Right ventricle myocardium inferior (tissue), 1 donor: ENCODE measurements at places on chromosomes 7 and 10.
A peak's percentile ranks its signal among the peaks of the same experiment; 100 is the strongest.

DNA sequence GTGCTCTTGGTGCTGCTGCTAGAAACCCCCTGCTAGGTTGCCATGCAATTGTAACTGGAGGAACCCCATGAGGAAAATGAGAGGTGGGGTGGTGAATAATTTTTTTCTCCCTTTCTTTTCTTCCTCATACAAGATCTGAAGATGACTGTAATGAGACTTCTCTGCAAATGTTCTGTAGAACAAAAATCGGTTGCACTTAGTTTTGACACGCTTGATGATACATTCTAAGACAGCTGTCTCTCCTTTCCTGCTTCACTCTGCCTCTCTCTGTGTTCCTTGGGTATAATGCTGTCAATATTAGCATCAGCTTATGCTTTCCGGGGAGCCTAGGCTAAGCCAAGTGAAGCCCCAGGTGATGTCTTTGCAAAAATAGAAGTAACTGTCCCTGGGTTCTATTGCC, 721.5 kb downstream of the POM121L12 start:
- DNase-seq: no peak

- no peak for DNase-seq
These were observed 13.7 kb downstream of the TLL2 start for GRCh38 chr10:96500050-96500449.

GRCh38 chr10:119006451-119007210, 22.9 kb upstream of the NANOS1 start:
- no peak for DNase-seq

DNA sequence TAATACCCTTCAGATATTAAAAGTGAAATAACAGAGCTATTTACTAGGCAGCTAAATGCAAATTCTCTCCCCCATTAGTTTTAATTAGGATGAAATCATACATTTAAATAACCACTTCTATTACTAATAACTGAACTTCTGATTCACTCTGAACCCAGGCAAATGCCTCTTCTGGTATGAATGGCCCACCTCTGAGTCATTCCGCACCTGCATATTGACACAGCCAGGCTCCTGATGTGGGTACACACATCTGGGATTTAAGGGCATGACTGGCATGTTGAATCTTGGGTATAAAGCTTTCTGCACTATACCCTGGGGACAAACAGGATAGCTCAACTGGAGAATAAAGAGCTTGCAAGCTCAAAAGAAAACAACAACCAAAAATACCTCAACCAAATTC, 140.9 kb downstream of the AUTS2 start:
- no peak for DNase-seq

DNA sequence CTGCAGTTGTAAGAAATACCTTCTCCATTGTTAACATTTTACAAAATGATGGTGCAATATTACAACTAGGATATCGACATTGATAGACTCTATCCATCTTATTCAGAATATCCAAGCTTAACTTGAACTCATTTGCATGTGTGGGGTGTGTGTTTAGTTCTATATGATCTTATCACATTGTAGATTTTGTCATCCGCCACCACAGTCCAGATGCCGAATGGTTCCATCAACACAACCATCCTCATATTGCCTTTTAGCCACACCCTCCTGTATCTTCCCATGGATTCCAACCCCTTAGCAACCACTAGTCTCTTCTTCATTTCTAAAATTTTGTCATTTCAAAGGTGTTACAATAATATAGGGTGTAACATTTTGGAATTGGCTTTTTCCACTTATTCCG, 452.9 kb upstream of the AKR1E2 start:
- DNase-seq: no peak

- no peak for DNase-seq
These were observed 20.6 kb downstream of the KIN start for GRCh38 chr10:7767209-7767608.

GRCh38 chr7:72309476-72309875, 102.7 kb downstream of the CALN1 start:
- DNase-seq: no peak

GRCh38 chr7:40115936-40116335, 18.5 kb downstream of the MPLKIP start:
- DNase-seq: no peak

- DNase-seq: peak; percentile 73
These were observed 14.3 kb downstream of the ZC3HAV1 start for GRCh38 chr7:139095194-139095659.

DNA sequence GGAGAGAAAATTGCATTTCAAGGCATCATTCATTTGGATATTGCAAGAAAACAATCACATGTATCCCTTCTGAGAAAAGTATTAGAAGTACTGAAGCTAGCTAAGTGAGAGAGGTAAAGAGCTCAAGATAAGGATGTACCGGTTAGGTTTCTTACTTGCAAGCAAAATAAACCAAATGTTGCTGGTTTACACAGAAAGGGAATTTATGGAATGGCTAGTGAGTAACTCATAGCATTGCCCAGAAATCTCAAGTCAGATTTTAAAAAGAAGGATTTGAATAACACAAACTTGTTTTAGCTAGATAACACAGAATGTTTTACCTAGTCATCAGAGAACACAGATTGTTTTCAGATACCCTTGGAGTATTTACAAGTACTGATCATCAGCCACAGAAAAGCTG, 30.6 kb downstream of the KLHL7 start:
- DNase-seq: no peak

- DNase-seq: no peak
These were observed 21.1 kb downstream of the ZNF282 start for GRCh38 chr7:149216402-149216801.

DNA sequence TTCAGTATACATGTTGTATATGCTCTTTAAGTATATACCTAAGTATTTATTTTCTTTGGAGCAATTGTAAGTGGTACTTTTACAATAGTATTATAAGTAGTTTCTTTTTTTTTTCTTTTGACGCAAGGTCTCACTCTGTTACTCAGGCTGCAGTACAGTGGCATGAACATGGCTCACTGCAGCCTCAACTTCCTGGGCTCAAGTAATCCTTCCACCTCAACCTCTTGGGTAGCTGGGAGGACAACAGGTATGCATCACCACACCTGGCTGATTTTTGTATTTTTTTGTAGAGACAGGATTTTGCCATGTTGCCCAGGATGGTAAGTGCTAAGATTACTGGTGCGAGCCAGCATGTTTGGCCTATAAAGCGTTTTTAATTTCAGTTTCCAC, 13.7 kb upstream of the CDCA7L start:
- no peak for DNase-seq
